ENCODE measurements at places on chromosomes 6 and 20.
A peak's percentile ranks its signal among the peaks of the same experiment; 100 is the strongest.

DNA sequence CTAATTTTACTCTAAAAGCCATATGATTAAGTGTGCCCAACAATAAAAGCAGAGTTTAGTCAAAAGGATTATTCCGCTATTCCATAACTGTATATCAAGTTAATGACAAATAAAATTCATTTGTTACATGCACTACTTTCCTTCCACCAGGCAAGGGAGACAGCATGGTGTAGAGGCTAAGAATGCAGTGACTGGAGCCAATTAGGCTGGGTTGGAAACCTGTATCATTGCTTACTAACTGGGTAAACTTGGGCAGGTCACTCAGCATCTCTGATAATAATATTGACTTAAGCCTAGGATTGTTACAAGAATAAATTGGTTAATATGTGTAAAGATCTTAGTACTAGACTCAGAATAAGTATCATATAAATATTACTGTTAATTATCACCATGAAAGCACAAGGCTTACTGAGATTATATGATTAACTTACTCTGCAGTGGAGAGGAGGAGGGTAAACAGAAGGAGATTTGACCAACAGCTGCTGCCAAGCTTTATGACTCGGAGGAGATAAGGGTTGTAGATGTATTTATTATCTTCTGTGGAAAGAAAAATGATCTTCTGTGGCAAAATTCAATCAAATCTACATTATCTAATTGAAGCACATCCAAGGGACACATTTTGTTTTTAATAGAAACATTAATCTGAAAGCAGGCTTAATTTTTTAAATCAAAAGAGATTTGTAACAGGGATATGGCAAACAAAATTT is 1459.9 kb downstream of the GRIK2 start:
- no peak for DNase-seq

DNA sequence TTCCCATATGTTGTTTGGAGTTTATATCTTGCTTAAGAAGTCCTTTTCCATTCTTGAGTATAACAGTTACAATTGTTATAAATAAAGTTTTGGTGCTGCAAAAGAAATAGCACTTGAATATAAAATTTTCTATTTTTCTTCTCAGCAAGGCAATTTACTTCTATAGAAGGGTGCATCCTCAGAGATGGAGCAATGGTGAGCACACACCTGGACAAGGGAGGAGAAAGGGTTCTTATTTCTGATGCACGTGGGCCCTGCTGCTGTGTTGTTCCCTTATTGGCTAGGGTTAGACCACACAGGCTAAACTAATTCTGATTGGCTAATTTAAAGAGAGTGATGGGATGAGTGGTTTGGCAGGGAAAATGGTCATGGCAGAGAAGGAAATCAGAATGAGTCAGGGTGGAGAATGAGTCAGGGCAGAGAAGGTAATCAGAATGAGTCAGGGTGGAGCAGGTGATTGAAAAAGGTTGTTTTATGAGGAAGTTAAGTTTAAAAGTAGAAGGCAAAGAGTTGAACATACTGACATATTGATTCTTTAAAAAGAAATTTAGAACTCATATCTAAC is 38.0 kb downstream of the CST8 start:
- DNase-seq: no peak

- no peak for DNase-seq
These were observed 5.1 kb downstream of the ELOVL2 start for GRCh38 chr6:11039040-11039439.

DNA sequence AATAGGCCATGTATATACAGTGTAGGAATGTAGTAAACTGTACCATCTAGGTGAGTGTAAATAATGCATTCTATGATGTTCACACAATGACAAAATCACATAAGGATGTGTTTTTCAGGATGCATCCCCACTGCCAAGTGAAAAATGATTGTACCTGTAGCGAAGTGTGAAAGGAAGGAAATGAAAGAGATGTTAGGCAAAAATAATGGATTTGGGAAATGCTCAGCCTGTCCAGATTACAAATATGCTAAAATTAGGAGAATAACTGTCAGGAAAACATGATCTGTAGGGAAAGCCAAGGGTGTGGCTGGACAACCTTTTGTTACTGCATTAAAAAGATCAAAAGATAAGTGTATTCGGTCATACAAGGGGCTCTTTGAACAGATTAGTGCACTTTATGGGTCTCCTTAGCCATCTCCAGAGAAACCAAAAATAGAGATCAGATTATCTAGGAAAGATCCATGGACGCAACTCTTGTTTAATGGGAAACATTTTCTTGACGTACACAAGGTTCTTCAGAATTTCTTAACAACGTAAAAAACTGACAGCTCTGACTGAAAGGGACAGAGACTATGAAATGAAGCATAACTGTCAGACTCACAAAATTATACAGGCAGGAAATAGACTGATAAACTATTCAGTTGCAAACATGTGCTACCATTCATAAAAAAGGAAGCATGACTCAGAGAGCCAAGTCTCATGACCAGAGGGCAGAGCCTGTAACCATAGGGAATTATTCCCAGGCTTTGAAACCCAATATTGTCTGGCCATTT is 253.6 kb upstream of the RAB32 start:
- DNase-seq: no peak

- DNase-seq: peak; percentile 40
These were observed 70.0 kb downstream of the SNX5 start for GRCh38 chr20:17898548-17898994.

- no peak for DNase-seq
These were observed 2.1 kb downstream of the DEF6 start for GRCh38 chr6:35299674-35300073.

GRCh38 chr20:23585449-23585807 is 17.1 kb upstream of the CST9L start:
- DNase-seq: no peak

DNA sequence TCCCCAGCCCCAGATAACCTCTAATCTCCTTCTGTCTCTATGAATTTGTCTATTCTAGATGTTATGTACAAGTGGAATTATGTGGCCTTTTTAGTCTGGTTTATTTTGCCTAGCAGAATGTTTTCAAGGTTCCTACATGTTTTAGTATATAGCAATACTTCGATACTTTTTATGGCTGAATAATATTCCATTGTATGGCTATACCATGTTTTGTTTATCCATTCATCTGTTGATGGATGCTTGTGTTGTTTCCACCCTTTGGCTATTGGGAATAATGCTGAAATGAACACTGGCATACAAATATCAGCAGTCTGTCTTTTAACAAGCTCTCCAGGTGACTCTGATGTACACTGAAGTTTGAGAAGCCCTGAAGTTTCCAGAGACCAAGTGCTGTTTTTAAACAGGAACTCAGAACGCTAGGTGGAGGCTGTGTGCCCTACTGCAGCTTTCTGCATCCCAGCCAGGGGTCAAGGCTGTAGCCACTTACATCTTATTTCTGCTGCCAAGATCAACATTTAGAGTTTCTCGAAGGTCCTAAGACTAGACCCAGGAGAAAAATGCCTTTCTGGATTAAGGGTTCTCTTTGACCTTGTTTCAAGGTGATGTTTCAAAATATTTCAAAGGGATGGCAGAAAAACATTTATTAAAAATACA is 123.0 kb downstream of the SOBP start:
- DNase-seq: no peak

- DNase-seq: no peak
These were observed 397.1 kb downstream of the ARHGAP18 start for GRCh38 chr6:129312880-129313279.

GRCh38 chr6:25789475-25789874 is 34.9 kb downstream of the SLC17A4 start:
- no peak for DNase-seq

- DNase-seq: no peak
These were observed 11.0 kb downstream of the PGM3 start for GRCh38 chr6:83182114-83182513.

DNA sequence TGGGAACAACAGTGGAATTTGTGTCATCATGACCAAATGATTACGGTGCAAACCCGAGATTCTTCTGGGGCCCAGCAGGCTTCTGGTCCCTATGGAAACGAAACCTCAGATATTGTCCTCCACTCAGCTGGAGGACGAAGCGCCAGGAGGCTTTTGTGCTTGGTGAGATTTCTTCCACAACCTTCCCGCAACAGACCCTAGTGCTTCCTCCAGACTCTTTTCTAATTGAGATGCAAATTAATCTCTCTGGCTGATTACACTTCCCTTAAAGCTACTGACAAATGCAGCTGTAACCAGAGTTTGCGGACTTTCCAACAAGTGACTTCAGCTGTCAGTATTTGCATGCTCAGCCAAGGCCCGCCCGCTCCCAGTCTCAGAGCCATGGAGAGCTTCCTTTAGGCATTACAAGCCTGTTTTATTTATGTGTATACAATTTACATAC is 96.0 kb downstream of the INSM1 start:
- no peak for DNase-seq

DNA sequence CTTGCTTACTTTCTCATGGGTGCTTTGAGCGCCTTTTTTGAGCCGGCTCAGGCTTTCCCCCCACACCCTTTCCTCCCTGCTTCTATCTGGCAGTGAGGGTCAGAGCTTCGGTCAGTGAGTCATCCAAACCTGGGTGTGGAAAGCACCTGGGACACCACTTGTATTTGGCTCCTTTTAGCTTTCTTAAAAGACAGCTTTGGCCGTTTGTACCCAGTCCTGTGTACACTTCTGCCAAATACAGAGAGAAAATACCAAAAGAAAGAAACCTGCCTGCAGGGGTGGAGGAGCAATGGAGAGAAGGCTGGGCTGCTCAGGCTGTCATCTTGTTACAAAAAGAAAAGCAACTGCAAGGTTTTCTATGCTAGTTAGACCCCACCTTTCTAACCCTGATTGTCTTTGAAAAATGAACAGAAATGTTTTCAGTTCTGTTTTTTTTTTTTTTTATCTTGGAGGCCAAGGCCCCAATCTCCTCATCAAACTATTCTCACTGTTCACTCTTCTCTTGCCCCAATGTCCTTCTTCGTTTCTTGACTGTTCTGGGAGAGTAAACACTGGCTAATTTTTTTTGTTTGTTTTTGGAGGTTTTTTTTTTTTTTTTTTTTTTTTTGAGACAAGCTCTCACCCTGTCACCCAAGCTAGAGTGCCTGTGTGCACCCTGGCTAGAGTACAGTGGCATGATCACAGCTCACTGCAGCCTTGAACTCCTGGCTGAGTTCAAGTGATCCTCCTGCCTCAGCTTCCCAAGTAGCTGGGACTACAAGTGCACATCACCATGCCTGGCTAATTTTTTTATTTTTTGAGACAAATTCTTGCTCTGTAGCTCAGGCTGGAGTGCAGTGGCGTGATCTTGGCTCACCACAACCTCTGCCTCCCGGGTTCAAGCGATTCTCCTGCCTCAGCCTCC is 76.4 kb downstream of the SSR1 start:
- DNase-seq: no peak

- no peak for DNase-seq
These were observed 93.9 kb downstream of the PRND start for GRCh38 chr20:4815628-4816027.

DNA sequence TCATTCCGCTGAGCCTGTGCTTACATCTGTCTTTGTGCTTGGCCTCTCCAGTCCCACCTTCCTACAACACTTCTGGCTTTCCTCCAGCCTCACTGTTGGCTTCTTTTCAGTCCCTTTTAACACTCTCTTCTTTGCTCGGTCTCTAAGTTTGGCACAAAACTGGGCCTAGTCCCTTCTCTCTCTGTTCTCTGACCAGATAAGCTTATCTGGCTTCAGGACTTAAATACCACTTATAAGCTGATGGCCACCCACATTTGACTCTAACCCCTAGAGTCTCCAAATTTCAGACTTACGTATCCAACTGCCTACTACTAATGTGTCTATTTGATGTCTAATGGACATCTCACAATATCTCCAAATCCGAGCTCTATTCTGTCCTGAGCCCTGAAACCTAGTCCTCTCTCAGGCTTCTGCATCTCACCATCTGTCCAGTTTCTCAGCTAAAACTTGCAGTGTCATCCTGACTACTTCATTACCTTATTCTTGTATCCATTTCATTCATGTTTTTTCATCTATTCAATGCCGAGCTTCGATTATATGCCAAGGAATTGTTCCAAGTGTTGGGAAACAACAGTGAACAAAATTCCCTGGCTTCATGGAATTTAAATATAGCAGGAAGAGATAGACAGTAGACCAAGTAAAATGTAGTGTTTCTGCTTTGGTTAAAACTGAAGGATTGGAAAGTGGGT is 40.1 kb downstream of the TBPL1 start:
- DNase-seq: no peak

DNA sequence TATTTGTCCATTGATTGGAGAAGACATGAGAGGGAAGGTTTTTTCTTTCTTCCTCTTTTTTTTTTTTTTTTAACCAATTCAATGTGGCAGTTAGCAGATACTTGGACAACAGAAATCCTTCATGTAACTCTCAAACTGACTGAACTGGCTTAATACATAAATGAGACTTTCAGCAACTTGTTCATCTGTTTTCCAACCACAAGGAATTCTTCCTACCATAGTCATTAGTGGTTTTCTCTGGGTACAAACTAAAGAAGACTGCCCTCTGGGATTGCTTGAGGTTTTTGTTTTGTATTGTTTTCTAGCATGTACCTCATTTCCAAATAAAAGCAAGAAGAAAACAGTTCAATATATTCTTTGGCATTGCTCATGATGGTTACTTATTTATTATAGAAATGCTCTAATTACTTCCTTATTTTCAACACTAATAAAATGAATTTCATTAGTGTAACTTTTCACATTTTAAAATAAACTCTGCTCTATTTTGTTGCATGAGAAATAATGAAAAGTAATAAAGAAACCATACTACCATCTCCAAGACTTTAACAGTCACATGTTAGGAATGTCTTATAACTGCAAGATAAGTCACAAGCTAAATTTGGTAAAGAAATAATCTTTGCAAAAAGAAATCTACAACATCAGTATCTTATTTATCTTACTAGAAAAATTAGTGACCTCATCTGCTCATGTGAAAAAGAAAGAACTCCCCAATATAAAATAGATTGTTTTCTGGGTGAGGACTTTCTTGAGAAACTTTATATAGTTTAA is 52.0 kb downstream of the ME1 start:
- DNase-seq: no peak

DNA sequence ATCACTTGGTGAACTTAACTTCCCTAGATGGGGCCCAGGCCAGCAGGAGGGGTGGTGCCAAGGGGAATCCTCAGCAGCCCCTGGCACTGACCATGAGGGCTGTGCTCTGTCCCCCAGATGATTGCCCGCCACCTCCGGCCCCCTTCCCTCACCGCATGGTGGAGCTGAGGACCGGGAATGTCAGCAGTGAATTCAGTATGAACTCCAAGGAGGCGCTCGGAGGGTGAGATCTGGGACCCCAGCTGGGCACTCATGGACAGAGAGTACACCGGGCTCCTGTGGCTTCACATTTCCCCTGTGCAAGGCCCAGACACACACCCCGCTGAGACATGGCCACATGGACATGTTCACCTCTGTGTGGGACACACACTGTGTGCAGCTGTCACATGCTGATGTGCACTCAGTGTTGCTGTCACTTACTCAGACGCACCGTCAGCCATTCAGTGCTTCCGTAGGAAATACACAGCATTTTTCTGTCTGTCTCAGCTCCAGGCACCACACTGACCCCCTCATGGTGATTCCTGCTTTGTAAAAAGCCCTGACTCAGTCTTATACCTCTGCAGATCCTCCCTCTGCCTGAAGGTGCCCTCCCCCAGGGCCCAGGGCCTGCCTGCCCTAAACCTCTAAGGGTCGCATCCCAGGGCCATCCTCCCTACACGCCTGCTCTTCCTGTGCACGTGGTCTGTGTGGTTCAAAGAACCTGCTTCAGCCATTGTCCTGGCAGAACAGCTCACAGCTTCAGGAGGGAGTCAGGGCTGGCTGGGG is 4.4 kb downstream of the MYLK2 start:
- no peak for DNase-seq

GRCh38 chr20:63087236-63087871 is 80.6 kb upstream of the BHLHE23 start:
- DNase-seq: no peak

- no peak for DNase-seq
These were observed 48.2 kb downstream of the DSTN start for GRCh38 chr20:17617868-17618672.

Data from stimulated activated CD8-positive, alpha-beta memory T cell treated with anti-CD3 and anti-CD28 coated beads, Interleukin-2, amount 100 ng/mL, for 48 hours (primary cell).